ENCODE measurements at places on chromosomes 3 and 15.

DNA sequence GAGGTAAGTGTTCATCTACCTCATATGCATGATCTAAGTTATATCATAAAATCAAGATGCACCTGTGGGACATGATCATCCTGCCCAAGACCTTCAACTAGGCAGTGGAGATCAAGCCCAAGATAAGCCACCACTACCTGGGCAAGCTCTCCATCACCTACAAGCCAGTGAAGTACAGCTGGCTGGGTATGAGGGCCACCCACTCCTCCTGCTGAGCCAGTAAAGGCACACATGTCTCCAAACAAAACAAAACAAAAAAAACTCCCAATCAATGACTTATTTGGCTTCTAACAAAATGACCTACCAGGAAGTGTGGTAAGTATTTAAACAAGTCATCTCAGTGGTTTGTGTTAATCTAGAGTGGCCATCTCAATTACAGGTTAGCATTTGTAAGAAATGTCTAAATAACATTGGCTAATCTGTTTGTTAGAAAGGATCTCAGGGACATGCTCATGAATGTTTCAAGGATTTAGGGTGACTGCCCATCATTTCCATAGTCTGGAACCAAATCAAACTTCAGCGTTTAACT lies 3.1 kb downstream of the PAQR9 start:
- DNase-seq: no peak

DNA sequence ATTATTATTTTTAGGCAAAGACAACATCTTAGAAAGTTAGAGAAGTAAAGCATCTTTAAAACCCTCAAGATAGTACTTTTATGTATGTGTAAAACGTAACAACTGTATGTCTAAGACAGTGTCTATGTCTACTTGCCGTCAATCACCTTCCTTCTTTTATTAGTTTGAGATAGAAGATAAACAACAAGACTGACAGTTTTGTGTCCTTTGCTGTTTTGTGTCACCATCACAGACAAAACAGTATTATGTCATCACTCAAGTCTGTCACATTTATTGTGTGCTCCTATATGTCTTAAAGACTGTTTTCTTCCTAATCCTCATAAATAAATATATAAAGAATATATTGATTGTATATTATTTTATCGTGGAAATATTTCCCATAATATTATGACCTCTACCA lies 908.3 kb downstream of the CADM2 start:
- DNase-seq: no peak

- DNase-seq: no peak
Measured at GRCh38 chr3:119769394-119770149, 12.3 kb upstream of the NR1I2 start.

GRCh38 chr15:36972704-36973103 lies 127.6 kb downstream of the MEIS2 start:
- no peak for DNase-seq

DNA sequence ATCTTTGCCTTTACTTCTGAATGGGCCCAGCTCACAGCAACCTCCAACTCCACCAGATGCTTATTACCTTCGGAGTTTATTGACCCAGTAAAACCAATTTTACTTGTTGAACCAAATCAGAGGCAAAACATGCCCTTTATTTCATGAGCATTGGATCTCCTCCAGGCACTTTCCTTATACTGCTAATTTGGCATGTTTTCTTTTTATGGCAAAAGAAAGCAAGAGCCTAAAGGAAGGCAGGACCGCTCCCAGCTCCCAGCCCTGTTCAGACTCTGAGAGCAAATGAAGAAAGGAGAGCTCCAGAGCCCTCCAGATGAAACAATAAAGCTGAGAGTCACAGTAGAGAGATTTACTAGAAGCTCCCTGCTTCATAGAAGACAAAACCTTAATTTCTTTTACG lies 81.5 kb upstream of the NR2E3 start:
- peak; percentile 44 for DNase-seq

DNA sequence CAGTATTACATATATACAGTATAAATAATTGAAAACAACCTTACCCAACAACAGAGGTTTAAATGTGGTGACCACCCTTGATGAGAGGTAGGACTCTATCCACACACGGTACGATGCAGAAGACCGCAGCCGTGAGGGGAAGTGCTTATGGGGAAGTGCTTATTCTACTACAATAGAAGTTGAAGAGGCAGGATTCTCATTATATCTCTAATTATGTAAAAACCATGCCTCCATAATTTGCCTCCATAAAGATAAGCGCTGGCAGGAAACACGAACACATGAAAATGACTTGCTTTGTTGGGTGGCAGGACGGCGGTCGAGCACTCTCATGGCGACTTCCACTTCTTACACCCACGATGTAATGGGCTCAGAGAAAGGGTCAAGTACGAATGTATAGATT lies 7.2 kb upstream of the MUC13 start:
- no peak for DNase-seq

DNA sequence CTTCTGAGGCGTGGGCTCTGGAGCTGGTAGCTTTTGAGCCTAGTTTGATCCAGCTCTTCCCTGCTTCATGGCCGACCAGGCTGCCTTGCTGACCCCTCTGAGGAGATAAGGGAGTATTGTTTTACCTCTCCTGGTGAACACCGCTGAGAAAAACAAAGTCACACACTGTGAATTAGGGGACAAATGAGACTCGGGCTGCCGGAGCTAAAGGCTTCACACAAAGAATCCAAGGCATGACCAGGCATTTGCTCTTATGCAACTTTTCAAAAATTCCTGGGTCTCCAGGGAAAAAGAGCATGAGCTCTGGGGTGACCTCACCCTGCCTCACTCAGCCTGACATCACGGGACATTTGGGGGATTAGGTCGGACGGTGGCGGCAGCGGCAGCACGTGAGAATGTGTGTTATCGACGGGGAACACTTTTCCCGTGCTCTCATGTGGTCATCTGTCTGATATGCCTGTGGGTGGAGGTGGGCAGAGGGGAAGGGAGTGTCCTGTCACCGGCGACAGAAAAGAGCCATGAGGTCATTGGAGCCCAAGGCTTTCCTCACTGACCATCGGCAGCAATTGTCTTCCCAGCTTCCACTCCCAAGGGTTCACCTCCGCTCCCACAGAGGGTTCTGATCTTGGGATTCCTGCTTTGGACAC lies 61.0 kb downstream of the TMEM44 start:
- peak; percentile 97 for DNase-seq

DNA sequence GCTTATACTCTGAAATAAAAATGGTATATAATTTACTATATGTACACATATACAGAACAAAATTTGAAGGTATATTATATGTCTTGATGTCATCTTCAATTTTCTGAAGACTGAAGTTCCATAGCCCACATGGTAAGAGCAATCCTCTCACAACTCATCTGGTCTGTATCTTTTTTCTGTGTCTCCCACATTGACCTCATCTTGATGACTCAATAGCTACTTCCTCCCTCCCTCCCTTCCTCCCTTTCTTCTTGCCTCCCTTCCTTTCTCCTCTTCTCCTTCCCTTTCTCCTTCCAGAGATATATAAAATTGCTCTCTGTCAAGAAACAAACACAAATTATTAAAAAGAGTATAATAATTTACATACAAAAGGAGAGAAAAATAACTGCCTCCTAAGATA lies 268.5 kb downstream of the SQOR start:
- DNase-seq: peak; percentile 4

GRCh38 chr3:182797876-182798275 lies 4.6 kb downstream of the ATP11B start:
- no peak for DNase-seq

Data from fibroblast of villous mesenchyme (primary cell).